Activated T-helper 9 cell treated with anti-CD3 and anti-CD28 coated beads, Interleukin-2, amount 50 U/mL, for 16 hours (primary cell): ENCODE measurements at places on chromosomes 11 and 22.

GRCh38 chr22:42281284-42281683 is 10.8 kb upstream of the TCF20 start:
- no peak for DNase-seq

GRCh38 chr11:121318848-121319834 is 26.6 kb downstream of the SC5D start:
- DNase-seq: no peak

DNA sequence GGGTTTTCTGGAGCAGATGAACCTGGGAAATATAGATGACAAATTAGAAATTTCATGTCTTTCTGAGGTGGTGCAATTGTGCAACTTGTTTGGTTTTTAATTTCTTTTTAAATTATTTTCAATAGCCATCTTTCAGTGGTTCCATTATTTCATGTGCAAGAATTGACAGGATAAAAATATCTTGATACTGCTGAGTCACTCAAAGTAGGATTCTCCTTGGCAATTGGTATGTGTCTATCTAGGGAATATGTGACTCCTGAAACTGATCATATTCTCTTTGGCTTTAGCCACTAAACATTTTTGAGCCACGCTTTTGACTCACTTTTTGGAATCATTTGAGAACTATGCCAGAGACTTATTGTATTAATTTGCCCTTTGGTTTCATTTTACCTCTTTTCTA is 331.5 kb downstream of the KCNA4 start:
- no peak for DNase-seq

DNA sequence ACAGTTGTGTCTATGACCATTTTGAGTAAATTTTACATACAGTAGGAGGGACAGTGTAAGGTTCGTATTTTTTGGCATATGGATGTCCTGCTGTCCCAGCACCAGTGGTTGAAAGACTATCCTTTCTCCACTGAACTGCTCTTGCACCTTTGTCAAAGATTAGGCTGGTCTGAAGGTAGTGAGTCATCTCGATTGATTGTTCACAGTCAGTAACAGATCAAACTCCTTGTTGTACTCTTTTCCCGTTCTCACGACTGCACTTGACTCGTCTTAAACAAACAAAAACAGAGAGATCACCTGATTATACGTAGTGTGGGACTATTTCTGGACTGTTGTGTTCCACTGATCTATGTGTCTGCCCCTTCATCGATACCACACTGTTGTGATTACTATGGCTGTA is 77.1 kb downstream of the DGCR2 start:
- DNase-seq: no peak

DNA sequence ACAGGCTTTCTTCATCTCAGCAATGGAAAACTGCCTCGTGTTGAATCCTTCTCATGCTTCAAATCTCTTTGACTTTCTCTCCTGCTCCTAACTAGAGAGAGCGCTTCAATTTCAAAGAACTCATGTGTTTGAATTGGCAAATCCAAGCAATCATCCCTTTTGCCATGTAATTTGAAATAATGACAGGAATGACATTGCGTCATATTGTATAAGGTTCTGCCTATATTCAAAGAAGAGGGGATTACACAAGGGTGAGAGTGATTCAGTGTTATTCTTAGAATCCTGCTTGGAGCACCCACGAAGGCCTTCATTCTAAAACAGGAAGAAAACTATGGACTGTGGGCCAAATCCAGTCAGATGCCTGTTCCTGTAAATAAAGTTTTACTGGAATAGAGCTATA is 720.6 kb downstream of the JRKL start:
- DNase-seq: no peak

DNA sequence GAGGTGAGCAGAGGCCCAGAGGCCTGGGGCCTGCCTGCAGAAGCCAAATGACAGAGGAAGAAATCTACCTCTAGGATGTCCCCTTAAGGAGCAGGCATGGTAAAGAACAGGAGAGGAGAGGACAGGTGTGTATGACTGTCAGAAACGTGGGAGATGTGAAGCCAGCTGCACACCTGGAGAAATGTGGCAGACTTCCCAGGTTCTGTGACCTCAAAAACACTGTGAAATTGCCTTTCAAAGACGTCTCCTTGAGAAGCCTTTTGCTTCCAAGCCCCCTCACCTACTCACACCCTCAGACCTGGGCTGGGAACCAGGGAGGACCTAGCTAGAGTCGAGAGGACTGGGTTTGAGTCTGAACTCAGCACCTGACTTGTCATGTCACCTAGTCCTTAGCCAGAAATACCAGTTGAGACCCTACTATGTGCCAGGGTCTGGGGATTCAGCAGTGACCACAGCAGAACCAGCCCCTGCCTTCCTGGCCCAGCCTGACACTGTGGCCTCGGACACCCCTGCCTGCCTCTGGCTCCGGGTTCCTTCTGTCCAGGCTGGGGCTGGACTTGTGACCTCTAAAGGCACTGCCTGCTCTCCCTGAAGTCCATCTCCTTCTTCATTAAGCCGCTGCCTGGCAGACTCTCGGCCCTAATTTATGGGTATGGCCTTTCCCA is 5.6 kb downstream of the TPBGL start:
- DNase-seq: no peak

- no peak for DNase-seq
Measured at GRCh38 chr11:87097582-87097981, 59.8 kb downstream of the TMEM135 start.

GRCh38 chr11:21321530-21321929 is 652.1 kb downstream of the NELL1 start:
- DNase-seq: no peak

DNA sequence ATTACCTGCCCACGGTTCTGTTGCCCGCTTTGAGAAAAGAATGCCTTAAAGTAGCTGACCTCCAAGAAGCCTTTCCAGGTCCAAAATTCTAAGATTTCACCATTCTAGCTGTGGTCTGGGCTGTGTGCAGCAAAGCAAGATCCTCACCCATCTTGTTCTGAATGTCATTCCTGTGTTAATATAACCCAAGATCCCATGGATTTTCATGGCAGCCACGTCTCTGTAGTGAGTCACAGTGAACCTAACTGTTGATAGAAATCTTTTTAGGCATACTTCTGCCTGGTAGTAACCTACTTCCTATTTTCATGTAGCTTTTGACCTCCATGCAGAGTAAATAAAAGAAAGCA is 210.0 kb downstream of the NAV2 start:
- DNase-seq: no peak

DNA sequence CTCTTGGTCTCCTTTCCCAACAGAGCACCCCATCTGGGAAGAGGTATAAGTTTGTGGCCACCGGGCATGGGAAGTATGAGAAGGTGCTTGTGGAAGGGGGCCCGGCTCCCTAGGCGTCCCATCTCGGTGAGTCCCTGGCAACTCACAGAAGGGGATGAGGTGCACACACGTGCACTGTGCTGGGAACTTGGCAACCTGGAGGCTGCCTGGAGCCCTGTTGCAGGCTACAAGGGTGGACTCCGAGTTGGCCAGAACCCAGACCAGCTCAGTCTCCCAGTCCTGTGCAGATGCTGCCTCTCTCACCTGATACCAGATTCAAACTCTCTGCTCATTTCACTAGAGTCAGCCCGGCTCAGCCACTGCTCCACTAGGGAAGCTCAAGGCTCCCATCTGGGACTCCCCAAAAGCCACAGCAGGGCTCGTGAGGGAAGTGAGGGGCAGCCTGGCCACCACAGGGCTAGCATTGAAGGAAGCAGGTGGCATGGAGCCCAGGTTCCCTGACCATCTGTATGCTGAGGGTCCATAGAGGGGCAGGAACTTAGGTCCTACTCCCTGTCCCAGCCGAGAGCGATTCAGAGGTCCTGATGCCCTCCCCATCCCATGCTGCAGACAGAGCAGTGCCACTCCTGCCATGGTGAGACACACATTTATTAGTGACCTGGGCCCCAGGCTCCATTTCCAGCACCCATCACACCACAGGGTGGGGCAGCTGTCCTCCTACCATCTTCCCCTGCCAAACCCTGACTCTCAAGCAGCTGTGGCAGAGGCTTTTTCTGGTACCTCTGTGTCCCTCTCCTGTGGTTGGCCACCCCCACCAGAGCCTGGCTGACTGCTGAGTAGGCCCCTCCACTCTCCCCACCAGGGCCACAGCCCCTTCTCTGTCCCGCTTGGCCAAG is 4.0 kb downstream of the PRR33 start:
- no peak for DNase-seq

- no peak for DNase-seq
Measured at GRCh38 chr22:41842996-41843970, 10.4 kb downstream of the SREBF2 start.

- no peak for DNase-seq
Measured at GRCh38 chr11:113722221-113722620, 16.1 kb upstream of the TMPRSS5 start.

DNA sequence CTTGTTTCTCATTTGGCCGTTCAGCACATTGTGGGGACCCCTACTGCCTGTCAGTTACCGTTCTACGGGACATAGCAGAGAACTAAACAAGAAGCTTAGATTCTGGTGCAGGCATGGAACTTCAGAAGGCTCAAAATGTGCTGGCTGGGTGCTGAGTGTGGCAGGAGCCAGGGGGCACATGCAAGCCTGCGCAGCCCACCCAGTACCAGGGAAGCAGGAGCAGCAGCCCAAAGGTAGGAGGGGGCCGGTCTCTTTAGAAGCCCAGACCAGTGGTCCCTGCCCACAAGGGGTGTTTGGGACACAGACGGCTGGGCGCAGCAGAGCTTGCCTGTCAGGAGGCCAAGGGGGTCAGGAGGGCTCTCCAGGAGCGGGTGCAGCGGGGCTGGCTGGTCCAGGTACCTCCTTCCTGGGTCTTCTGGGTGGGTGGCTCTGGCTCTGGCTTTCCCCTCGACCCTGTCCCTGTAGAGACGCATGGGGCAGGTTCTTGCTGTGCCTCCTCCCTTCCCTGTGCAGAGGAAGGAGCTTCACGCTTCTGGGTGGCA is 2.2 kb downstream of the PTDSS2 start:
- no peak for DNase-seq

- no peak for DNase-seq
Measured at GRCh38 chr22:27882507-27883290, 36.4 kb downstream of the PITPNB start.

DNA sequence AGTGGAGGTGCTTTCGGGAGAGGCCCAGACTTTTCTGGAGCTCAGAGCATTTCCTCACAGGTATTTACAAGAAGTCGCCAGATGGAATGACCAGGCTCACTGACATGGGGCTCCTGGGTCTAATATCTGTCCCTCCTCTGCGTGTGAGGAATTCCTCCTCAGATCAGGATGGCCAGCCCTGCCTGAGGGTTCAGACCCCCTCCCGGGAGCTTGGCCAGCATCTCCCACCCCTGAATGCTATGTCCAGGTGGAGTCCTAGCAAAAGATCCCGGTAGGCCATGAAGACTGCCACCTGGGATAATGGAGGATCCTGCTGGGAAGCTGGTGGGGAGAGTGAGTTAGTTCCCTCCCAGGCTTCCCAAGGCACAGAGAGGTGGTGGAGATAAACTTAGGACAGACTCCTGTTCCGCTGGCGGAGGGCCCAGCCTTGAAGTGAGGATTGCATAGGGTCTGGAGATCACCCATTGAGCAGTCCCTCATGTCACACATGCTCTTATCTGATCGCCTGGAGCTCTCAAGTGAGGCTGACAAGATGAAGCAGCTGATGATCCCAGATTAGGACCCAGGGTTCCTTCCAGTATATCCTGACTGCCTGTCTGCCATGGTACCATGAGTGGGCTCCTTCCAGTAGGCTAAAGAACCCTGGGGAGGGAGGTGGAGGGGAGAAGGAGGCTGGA is 5.7 kb downstream of the OAF start:
- DNase-seq: no peak

GRCh38 chr11:11263238-11264005 is 89.6 kb downstream of the CSNK2A3 start:
- DNase-seq: no peak

DNA sequence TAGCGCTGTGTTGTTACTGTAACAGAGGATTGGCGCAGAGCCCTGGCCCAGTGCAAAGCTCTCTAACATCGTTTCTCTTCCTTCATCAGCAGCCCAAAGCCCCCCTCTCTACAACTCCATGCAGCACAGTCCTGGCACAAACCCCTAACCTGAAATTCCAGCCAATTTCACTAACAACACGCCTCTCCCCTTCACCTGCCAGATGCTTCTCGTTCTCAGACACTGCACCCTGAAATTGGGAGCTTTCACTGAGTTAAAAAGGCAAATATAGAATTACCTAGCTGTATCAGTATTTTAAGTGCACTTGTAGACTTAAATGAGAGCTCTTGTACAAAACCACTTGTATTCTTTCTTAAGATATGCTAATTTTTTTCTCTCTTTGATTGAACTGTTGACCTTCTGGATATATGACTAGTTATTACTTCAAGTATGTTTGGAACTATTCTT is 16.3 kb downstream of the GRAP2 start:
- DNase-seq: no peak
